ENCODE measurements at places on chromosomes 12 and 14.

GRCh38 chr12:98916106-98916505 lies 271.0 kb downstream of the APAF1 start:
- DNase-seq = no peak

DNA sequence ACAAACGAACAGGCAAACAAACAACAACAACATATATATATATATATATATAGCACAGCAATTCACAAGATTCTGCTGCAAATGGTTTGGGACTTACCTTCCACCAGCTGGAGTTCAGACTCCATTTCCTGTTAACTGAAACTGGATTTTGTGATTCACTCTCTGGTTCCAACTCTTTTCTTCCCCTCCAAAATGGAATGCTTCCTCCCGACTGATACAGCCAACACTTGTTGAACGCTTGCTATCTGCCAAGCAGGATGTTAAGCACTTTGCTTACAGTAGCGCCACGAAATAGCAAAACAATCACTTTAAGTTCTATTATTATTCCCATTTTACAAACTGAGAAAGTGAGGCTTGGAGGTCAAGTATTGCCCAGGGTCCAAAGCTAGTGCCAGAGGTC lies 116.0 kb upstream of the TMEM132C start:
- DNase-seq = no peak

GRCh38 chr14:102991376-102991775 lies 66.0 kb downstream of the CDC42BPB start:
- DNase-seq = no peak

- no peak for DNase-seq
Measured at GRCh38 chr14:23353433-23353780, 720 bp upstream of the SLC22A17 start.

GRCh38 chr12:85277191-85277590 lies 2.8 kb upstream of the ALX1 start:
- no peak for DNase-seq

- DNase-seq = no peak
Measured at GRCh38 chr12:62709311-62709710, 225.6 kb downstream of the PPM1H start.

All from activated naive CD4-positive, alpha-beta T cell treated with anti-CD3 and anti-CD28 coated beads, Interleukin-2, amount 10 ng/mL, durations not matched to agents 7 days and 5 days (primary cell).